ENCODE measurements at places on chromosomes 6 and 20.

- DNase-seq, result no peak
Observed at GRCh38 chr20:50175938-50176933, 14.4 kb upstream of the CEBPB start.

GRCh38 chr6:134178161-134179044, 126.0 kb upstream of the SLC2A12 start:
- peak; percentile 63 for DNase-seq

GRCh38 chr6:45677381-45678284, 299.9 kb upstream of the SUPT3H start:
- DNase-seq, result no peak

- DNase-seq, result no peak
Observed at GRCh38 chr20:55893031-55893430, 112.3 kb downstream of the CBLN4 start.

DNA sequence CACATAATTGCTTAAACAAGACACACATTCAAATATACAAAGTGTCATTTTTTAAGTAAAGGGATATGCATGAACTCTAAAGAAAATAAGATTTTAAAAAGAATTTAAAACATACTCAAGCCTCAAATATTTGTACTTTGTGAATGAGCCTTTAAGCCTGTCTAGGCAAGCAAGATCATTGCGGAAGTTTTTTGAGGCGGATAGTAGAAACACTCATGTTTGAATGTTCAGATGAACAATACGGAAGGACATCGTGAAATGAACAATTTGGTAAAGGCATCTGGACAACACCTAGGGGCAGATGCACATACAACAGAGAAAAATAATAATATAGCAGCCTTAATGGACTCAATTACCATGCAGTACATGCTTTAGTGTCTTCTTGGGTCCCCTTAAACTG, 928.9 kb downstream of the TFAP2A start:
- no peak for DNase-seq

DNA sequence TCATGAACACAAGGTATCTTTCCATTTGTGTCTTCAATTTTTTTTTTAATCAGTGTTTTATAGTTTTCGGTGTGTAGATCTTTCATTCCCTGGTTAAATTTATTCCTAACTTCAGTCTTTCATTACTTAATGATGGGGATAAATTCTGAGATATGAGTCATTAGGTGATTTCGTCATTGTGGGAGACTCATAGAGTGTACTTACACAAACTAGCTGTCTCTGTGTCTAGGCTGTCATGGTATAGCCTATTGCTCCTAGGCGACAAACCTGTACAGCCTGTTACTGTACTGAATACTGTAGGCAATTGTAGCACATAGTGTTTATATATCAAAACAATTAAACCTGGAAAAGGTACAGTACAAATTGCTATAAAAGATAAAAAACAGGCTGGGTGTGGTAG, 42.1 kb downstream of the SMAP1 start:
- DNase-seq, result no peak

DNA sequence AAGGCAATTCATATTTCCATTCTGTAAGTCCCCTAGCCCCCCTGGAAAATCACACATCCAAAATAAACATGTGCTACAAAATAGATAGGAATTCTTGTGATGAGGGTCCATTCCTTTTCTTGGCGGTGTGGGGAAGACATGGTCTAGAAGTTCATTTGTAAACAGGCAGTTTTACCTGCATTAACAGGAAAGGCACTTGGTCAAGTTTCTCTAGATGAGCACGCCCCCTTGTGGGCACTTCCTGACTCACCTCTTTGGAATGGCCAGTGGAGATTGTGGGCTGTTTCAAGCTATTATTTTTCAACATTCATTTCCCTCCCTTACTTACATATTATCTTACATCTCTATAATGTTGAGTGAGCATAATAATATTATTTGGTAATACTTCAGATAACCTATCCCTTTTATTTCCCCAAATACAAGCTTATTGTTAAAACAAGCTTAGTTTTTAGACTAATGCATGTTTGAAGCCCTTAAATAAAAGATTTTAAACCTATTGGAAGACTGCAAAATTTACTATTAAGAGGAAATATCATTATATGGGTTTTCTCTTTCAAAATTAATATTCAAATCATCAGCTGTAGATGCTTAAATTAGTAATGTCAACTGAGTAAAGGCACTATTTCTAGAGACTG, 92.1 kb downstream of the TASP1 start:
- peak; percentile 46 for DNase-seq

GRCh38 chr6:148513145-148514071, 170.8 kb downstream of the SASH1 start:
- no peak for DNase-seq

GRCh38 chr6:47371139-47371869, 61.6 kb upstream of the TNFRSF21 start:
- DNase-seq, result no peak

GRCh38 chr6:12200761-12201160, 89.4 kb upstream of the EDN1 start:
- DNase-seq, result no peak

DNA sequence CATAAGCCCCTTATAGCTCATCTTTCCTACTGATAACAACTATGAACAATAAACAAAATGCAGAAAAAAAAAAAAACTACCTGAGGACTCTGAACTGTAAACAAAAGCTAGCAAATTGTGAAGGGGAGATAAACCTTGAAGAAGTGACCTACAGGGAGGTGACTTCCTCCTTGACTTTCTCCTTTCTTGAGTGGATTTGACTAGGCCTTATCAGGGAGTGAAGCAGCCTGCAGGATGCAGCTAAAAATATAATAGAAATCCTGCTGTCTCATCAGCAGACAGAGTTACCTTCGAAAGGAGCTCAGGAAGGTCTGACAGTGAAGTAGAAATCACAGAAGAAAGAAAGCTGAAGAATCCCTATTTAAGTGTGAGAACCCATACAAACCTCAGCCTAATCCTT, 322.0 kb upstream of the HTR1E start:
- no peak for DNase-seq

DNA sequence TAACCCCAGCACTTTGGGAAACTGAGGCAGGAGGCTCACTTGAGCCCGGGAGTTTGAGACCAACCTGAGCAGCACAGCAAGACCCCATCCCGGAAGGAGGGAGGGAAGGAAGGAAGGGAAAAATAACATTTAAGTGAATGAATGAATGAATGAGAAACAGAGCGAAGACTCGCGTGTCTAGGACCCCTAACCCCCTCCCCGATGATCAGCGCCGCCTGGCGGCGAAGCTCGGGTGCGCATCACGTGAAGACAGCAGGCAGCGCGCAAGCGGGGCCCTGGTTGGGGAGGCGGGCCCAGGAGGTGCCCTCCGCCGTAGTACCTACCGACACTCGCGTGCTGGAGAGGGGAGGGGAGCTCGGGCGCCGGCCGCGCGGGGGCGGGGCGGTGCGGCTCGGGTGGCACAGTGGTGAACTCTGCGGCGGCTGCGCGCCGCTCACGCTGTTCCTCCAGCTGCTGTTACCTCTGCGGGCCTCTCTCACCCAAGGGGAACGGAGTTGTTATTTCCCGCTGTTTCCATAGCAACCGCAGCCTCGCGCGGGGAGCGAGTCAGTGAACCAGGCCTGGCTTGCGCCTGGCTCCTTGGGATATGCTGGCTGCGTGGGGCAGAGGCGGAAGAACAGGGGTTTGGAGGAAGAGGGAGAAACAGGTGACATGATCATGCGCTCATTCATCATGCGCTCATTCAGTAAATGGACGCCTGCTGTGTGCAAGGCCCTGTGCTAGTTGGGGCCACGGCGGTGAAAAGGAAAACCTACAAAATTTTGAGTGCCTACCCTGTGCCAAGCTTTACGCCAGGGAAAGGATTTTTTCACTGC, 2.0 kb upstream of the DCDC2 start:
- peak; percentile 63 for DNase-seq

GRCh38 chr6:133814797-133815196, 74.1 kb upstream of the TCF21 start:
- DNase-seq, result no peak

DNA sequence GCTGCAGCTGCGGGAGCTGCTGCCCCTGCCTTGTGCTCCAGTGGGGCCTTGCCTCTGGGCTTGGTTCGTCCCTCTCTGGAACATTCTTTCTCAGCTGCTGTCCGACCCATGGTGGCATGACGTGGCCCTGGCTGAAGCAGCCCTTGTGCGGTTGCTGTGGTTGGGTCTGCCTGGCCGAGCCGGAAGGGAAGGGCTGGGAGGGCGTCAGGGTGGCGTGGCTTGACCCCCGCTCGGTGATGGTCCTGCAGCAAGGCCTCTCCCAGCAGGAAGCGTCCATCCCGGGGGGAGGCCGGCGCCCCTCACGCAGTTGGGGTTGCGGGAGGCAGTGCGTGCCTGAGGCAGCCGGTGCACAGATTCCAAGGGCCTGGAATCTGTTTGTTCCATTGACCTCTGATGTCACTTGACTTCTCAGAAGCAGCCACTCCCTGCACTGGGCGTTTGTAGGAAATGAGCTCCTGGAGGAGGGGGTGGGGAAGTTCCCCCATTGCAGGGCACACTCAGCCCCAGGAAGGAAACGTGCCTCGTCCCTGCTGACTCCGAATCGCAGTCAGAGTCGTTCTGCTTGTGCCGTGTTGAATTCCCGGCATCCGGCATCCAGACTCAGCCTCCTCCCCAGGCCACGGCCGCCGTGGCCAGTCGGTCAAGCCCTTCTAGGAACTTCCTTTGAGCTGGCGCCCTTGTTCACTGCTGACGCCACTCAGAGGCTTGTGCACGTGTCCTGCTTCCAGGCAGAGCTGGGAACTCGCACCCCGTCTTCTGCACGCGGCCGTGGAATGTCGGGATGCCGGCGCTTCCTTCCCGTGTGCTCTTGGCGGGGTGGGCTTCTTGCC, 9.7 kb upstream of the TNFRSF6B start:
- DNase-seq, result no peak

GRCh38 chr6:122399055-122399347, 451 bp upstream of the HSF2 start:
- no peak for DNase-seq

GRCh38 chr6:43185391-43185985, 3.5 kb downstream of the CUL9 start:
- DNase-seq, result no peak

Data from stimulated activated CD4-positive, alpha-beta T cell treated with anti-CD3 and anti-CD28 coated beads, Interleukin-1b, Interleukin-23, amount 100 ng/mL, for 1 hour (primary cell).